H1 (cell line): ENCODE measurements at places on chromosomes 2 and 18. TPM values are rescaled to one million over a fixed set of nuclear protein-coding genes. Genes with fewer than 3 reads are reported as not detected.

DNA sequence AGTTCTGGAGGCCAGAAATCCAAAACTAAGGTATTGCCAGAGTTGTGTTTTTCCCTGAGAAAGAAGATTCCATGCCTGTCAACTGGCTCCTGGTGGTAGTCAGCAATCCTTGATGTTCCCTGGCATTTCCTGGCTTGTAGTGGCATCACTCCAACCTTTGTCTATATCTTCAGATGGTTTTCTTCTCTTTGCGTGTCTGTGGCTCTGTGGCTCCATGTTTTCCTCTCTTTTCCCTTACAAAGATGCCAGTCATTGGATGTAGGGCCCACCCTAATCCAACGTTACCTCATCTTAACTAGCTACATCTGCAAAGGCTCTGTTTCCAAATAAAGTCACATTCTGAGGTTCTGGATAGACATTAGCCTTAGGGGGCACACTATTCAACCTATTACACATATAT is 41.8 kb downstream of the SLC14A1 start:
- H3K4me1 ChIP-seq = peaks cover 4% of the 10 kb centered on the region
- H3K27me3 ChIP-seq = no peaks in the 10 kb centered on the region
- H3K27ac ChIP-seq = no peak overlapping the region
- DNase-seq = no peak

Gene HTR2B
- total RNA-seq = not detected in 2 replicates

DNA sequence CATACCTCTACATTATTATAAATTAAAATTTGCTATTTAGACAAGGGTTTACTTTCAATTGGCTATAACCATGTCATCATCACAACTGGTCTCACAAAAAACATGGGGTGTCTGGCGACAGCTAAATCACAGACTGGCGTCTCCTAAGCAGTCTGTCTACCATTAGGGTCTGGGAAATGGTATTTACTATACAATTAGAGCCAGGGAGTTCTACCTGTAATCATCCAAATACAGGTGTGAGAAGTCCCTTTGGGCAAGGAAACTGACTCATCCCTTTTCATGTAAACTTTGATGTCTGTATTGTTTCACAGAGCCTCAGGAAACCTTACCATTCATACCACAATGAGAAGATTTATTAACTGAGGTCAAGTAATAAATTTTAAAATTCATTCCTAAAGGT is 126.7 kb downstream of the OLA1 start:
- no peaks in the 10 kb centered on the region for H3K27me3 ChIP-seq
- H3K4me1 ChIP-seq = peaks cover 2% of the 10 kb centered on the region; the same call in 1 of the 2 replicates
- no peak overlapping the region for H3K4me3 ChIP-seq
- no peak for DNase-seq

Gene POMC
- 1.7 and 2.2 TPM in 2 replicates for total RNA-seq

- H3K4me1 ChIP-seq = peaks cover 6% of the 10 kb centered on the region
- H3K4me3 ChIP-seq = no peak overlapping the region
- no peaks in the 10 kb centered on the region for H3K36me3 ChIP-seq
- no peak for DNase-seq
- peaks cover 1% of the 10 kb centered on the region for H3K27me3 ChIP-seq
These were observed 239.1 kb downstream of the ICOS start for GRCh38 chr2:204175552-204176271.

Gene LIMS2
- 4.8 and 4.9 TPM in 2 replicates for total RNA-seq

Gene ACADL
- total RNA-seq = 0.34 and 0.40 TPM in 2 replicates

- no peaks in the 10 kb centered on the region for H3K4me1 ChIP-seq
- no peak for DNase-seq
- no peak overlapping the region for H3K27ac ChIP-seq
- H3K4me3 ChIP-seq = no peak overlapping the region
- no peaks in the 10 kb centered on the region for H3K27me3 ChIP-seq
- H3K36me3 ChIP-seq = no peaks in the 10 kb centered on the region
These were observed 33.4 kb downstream of the ABCG8 start for GRCh38 chr2:43872151-43872550.

- no peak overlapping the region for H3K27ac ChIP-seq
- no peak for DNase-seq
- H3K27me3 ChIP-seq = no peaks in the 10 kb centered on the region
- no peak overlapping the region; the same call in 1 of the 2 replicates for H3K4me3 ChIP-seq
- H3K36me3 ChIP-seq = no peaks in the 10 kb centered on the region
These were observed 38.5 kb downstream of the ASAP2 start for GRCh38 chr2:9244985-9245544.

DNA sequence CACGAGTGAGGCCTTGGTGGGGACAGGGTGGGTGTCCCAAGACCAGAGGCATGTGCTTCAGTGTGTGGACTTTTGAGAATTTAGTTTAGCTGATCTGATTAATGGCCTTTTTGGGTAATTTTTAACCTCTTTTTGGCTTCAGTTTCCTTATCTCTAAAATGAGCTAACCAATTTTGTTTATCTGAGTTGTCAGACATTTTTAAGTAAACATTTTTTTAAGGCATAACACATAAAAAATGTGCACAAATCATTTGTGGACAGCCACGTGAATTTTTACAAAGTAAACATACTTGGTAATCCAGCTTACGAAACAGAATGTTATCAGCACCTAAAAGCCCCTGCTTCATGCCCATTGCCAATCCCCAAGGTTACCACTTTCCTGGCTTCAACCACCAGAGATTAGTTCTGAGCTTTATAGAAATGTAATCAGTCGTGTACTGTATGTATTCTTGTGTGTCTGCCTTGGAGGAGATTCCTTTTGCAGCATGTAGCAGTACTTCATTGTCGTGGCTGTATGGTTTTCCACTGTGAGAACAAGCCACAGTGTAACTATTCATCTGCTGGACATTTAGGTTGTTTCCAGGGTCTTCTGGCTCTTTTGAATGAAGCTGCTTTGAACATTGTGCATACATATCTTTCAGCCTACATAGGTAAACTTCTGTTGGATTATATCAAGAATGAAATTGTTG is 8.4 kb upstream of the INO80C start:
- H3K4me1 ChIP-seq = no peaks in the 10 kb centered on the region
- no peak overlapping the region for H3K4me3 ChIP-seq
- H3K36me3 ChIP-seq = no peaks in the 10 kb centered on the region
- no peak overlapping the region for H3K27ac ChIP-seq

DNA sequence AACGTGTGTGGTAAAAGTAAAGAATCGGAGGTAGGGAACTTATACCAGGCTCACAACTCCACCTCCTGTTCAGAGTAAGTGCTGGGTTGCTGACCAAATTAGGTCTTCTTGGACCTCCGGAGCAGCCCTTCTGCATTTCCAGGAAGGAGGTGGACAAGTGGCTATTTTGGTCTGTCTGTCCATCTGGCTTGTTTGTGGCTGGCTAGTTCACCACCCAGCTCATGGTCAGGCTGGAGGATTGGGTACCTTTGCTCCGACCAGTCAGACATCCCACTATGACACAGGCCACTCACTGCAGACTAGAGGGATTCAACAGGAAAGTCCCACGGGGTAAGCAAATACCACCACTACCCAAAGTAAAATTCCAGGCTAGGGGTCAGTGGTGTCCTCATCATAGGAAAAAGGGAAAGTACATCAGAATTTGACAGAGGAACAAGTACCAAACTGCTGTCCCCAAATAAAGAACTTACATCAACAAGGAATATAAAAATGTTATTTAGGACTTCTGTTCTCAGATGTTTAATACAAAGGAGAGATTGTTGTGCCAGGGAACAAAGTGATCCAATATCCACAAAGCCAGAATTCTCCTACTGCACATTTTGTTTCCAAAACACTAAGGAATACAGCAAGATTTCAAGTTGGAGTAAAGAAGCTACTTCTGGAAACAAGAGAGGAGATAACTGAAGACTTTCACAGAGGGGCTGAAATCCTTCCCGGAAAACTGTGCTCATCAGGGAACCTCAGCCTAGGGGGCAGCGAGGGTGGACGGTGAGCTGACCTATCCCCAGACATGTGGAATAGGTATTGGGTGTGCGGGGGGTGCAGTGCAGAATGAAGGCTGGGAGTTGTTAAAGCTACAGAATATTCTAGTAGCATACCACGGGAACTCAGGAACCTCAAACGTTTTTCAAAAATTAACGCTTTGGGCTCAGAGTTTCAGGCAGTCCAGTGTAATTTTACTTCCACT is 56.9 kb downstream of the BCL2 start:
- no peaks in the 10 kb centered on the region for H3K36me3 ChIP-seq
- no peak overlapping the region for H3K27ac ChIP-seq

- H3K36me3 ChIP-seq = peaks cover 12% of the 10 kb centered on the region; the same call in 1 of the 2 replicates
- DNase-seq = no peak
- H3K27ac ChIP-seq = no peak overlapping the region
- H3K4me1 ChIP-seq = no peaks in the 10 kb centered on the region
- H3K27me3 ChIP-seq = no peaks in the 10 kb centered on the region
These were observed 3.6 kb downstream of the BIRC6 start for GRCh38 chr2:32360416-32360815.

- H3K36me3 ChIP-seq = no peaks in the 10 kb centered on the region
- no peak overlapping the region for H3K27ac ChIP-seq
- H3K4me3 ChIP-seq = no peak overlapping the region
- no peaks in the 10 kb centered on the region for H3K27me3 ChIP-seq
These were observed 38.1 kb downstream of the LRRTM4 start for GRCh38 chr2:77484026-77484425.

GRCh38 chr2:207481924-207482323 is 47.8 kb upstream of the CREB1 start:
- H3K27ac ChIP-seq = no peak overlapping the region
- no peaks in the 10 kb centered on the region for H3K36me3 ChIP-seq
- peaks cover 10% of the 10 kb centered on the region for H3K4me1 ChIP-seq

GRCh38 chr2:232432598-232433184 is 23.3 kb upstream of the ALPI start:
- no peaks in the 10 kb centered on the region for H3K27me3 ChIP-seq
- H3K27ac ChIP-seq = peak overlapping the region; percentile 27; the same call in 1 of the 2 replicates
- no peaks in the 10 kb centered on the region for H3K36me3 ChIP-seq
- H3K4me3 ChIP-seq = no peak overlapping the region
- no peak for DNase-seq

DNA sequence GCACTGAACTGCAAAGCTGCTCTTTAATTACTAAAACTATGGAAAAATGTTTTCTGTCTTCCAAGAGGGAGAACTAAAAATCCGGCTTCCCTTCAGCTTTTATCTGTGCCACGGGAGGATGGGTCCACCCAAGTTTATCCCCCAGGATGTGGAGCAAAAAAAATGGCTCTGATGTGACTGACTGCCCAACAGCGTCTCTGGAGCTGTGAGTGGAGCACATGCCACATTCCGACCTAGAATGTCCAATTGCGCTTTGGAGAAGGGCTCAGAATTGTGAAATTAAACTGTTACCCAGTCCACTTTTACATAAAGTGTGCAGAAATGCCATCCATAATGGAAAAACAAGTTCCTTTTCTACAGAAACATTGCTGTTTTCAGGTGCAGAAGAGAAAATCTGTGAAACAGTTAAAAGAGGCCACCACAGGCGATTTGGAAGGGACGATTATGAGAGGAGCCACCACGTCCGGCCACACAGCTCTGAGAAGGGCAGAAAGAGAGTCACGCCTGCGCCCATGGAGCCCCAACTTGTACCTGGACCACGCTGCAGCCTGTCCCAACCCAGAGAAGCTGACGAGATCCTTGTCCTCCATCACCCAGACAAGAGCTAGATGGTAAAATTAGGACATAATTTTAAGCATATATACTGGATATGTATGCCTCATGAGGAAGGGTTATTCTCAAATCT is 99.9 kb upstream of the TPO start:
- peaks cover 5% of the 10 kb centered on the region for H3K4me1 ChIP-seq
- H3K4me3 ChIP-seq = no peak overlapping the region
- H3K27ac ChIP-seq = no peak overlapping the region
- no peak for DNase-seq

GRCh38 chr18:63373161-63373560 is 6.2 kb upstream of the KDSR start:
- H3K27me3 ChIP-seq = no peaks in the 10 kb centered on the region
- H3K4me1 ChIP-seq = no peaks in the 10 kb centered on the region
- no peak overlapping the region for H3K4me3 ChIP-seq
- no peak overlapping the region for H3K27ac ChIP-seq
- H3K36me3 ChIP-seq = no peaks in the 10 kb centered on the region; the same call in 1 of the 2 replicates

- no peak for DNase-seq
- no peaks in the 10 kb centered on the region for H3K36me3 ChIP-seq
- H3K4me3 ChIP-seq = no peak overlapping the region
- H3K4me1 ChIP-seq = peaks cover 8% of the 10 kb centered on the region
- no peaks in the 10 kb centered on the region for H3K27me3 ChIP-seq
These were observed 104.7 kb upstream of the STPG4 start for GRCh38 chr2:47259829-47260228.

Gene LYG2
- total RNA-seq = not detected in 2 replicates

DNA sequence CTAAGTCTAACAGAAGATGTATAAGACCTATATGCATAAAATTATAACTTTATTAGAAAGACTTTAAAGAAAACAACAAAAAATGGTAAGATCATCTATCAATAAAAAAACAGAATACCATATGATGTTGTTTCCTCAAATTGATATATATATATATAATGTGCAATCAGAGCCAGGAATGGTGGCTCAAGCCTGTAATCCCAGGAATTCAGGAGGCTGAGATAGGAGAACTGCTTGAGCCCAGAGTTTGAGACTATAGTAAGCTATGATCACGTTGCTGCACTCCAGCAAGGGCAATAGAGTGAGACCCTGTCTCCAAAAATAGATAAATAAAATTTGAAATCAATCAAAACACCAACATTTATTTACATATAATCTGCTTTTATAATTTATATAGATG is 19.5 kb downstream of the CYTIP start:
- H3K4me3 ChIP-seq = no peak overlapping the region
- no peak overlapping the region for H3K27ac ChIP-seq
- DNase-seq = no peak
- H3K27me3 ChIP-seq = no peaks in the 10 kb centered on the region
- H3K4me1 ChIP-seq = no peaks in the 10 kb centered on the region
- no peaks in the 10 kb centered on the region for H3K36me3 ChIP-seq

GRCh38 chr18:44909191-44909719 is 228.6 kb downstream of the SETBP1 start:
- H3K27me3 ChIP-seq = no peaks in the 10 kb centered on the region
- DNase-seq = no peak
- no peak overlapping the region for H3K27ac ChIP-seq
- no peaks in the 10 kb centered on the region for H3K4me1 ChIP-seq

- H3K4me3 ChIP-seq = peak within 1 kb of the TSS; percentile 42
- no peaks in the 10 kb centered on the region for H3K36me3 ChIP-seq
- peak; percentile 77 for DNase-seq
- no peaks in the 10 kb centered on the region for H3K27me3 ChIP-seq
- H3K27ac ChIP-seq = no peak within 1 kb of the TSS
These were observed at the start of gene MAP3K20 for GRCh38 chr2:173075781-173076580. MAP3K20 (plus strand) TSS chr2:173075846; CDS start chr2:173091032, 15,186 bp downstream.
